SK-MEL-5 (cell line): ENCODE measurements at places on chromosomes 1 and 21. TPM values are rescaled to one million over a fixed set of nuclear protein-coding genes. Genes with fewer than 3 reads are reported as not detected.
A peak's percentile ranks its signal among the peaks of the same experiment; 100 is the strongest.

GRCh38 chr1:2156866-2157265 is 37.7 kb downstream of the FAAP20 start:
- DNase-seq = no peak

DNA sequence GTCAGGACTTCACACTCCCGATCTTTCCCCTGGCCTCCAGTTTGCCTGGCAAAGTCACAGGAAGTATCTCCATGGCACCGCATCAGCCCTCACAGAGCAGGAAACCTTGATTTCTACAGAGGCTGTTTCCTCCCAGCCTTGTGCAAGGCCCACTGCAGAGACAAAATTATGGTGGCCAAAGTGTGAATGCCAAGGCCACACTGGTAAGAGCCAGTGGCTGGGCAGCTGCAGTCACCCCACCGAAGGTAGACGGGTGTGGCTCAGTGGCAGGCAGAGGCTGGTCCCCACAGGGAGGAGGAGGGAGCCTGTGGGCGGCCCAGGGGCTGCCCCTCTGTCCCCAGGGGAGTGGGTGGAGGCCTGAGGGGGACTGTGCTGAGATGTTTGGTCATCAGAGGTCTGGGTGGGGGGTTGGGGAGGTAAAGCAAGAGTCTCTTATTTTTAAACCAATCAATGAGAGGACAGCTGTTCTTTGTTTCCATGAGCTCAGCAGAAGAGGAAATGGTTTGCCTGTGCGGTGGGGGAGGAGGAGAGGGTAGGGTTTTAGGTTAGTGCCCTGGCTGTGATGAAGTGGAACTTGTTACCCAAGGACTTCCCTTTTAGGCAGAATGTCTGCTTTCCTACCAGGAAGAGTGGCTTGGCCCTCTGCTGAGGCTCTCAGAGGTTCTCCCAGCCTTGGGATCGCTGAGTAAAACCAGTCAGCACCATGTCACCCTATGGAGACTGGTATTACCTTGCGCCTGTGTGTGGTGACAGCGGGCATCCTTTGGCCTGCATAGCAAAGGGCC is 18.0 kb upstream of the BTG2 start:
- no peak for DNase-seq

- DNase-seq = no peak
Observed at GRCh38 chr1:77447669-77448068, 165.8 kb downstream of the AK5 start.

DNA sequence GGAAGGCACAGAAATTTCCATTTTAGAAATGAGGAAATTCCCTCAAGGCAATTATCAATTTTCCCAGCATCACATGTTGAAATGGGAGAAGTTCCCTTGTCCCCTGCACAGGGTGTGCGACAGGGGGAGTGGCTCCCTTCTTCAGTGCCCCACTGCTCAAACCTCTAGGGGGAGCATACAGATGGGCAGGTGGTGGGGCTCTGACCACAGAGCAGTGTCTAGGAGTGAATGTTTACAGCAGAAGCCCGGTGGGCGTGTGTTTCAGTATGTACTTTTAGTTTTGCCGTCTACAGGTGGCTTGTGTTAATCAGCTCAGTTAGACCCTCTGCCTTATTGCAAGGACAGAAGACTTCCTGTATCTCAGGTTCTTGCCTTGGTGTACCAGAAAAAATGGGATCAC is 493.7 kb upstream of the PLXNA2 start:
- no peak for DNase-seq

DNA sequence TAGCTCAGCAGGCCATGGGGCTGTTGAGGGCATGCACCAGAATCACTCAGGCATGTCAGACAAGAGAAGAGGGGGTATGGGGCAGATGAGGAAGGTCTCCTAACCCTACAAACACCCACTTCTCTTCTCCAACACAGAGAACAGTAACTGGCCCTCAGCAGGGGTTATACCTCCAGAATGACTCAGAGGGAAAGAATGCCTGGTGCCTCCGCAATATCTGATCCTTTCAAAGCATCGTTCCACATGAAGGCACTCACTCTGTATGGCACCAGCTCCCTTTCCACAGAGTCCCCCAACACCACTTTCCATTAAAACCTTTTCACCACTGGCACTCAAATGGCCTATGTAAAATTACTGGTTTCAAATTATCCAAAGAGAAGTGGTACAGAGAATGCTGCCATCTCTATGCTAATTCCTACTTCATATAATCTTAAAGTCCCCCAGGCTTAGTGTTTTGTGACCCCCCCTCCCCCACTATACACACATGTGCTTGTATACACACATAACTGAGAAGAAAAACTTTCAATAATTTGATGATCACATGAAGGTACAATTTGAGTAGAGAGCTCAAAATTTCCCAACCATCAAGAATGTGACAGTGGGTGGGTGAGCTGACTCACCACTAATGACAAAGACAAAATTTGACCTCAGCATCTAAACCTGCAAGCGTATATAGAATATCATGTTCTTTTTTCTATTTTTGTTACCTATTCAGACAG is 91.5 kb downstream of the SIPA1L2 start:
- DNase-seq = peak; percentile 10

The ADAM30 gene
- total RNA-seq = not detected in 2 replicates

The TSTD1 gene
- total RNA-seq = 0.98 and 1.8 TPM in 2 replicates

The SPRR5 gene
- not detected in 2 replicates for total RNA-seq

The TMEM240 gene
- total RNA-seq = 0.29 TPM in 1 of 2 replicates, not detected in the other

The IL19 gene
- total RNA-seq = 0.26 TPM in 1 of 2 replicates, not detected in the other

The RGS8 gene
- not detected in 2 replicates for total RNA-seq

The CHI3L2 gene
- total RNA-seq = 0.55 TPM in 1 of 2 replicates, not detected in the other
